Pancreas (tissue), 10 donors: ENCODE measurements at places on chromosomes 12 and 14.

GRCh38 chr14:32028599-32028998 is 48.5 kb upstream of the ARHGAP5 start:
- DNase-seq: no peak

DNA sequence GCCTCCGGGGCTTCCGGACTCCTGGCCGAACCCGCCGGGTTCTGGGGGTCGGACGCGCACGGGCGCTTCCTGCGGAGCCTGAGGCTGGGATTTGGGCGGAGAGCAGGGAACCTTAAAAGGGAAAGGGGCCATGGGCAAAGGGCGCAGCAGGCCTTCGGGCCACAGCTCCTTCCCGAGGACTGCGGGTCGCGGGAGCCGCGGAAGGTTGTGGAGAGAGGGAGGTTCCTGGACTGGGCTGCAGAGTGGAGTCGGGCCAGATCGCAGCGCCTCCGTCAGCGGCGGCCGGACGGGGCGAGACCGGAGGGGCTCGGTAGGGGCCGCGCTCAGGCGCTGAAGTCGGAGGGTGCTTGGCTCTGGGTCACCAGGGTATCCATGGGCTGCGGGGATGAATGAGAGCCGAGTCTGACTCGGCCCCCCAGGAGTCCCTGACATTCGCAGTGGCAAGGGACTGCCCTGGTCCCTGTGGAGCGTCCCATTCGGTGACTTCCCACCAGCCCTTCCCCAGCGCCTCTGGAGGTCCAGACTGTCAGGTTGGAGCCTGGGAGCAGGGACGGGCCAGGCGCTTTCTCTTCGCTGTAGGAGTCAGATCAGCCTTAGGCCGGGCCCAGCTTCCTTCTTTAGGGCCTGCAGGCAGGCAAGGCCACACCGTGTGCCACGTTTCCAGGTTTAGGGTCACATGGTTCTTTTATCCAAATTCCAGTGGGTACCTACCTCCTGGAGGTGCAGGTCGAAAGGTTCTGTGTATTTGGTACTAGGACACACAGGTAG is 938 bp upstream of the SLC25A29 start:
- no peak for DNase-seq

DNA sequence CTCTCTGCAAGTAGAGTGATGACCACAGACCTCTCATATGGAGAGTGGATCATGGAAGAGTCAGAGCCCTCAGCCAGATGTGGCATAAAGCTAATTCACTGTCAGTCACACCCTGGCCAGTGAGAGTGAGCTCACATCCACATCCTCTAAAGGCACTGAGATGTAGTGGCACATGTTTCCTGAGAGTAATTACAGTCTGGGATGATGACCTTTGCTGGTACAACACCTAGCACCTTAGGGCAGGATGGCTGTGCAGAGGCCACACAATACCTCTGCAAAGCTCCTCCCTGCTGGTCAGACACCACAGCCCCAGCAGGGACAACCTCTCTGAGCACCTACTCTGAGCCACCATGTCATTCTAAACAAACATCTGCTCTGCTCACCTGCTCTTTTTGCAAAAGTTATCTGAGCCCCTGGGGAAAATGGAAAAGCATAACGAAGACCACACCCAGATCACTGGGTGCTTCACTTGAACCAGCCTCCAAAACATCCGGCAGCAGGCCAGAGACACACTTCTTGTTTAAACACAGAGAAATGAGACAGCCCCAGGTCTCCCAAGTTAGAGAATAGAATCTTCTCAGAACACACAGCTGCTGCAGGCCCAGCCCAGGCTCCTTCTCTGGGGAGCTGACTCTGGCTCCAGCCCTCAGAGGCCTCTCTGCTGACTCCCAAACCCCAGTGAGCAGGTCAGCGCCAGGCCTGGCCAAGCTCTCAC is 30.3 kb downstream of the PITPNM2 start:
- no peak for DNase-seq

- DNase-seq: no peak
Observed at GRCh38 chr12:79689061-79689476, 1.7 kb downstream of the PAWR start.

GRCh38 chr14:72512925-72513324 is 381.0 kb downstream of the DPF3 start:
- DNase-seq: no peak

GRCh38 chr14:20434701-20435581 is 1.0 kb downstream of the KLHL33 start:
- DNase-seq: no peak

GRCh38 chr12:124842073-124842749 is 21.5 kb downstream of the SCARB1 start:
- DNase-seq: peak; percentile 41
